ENCODE measurements at places on chromosomes 5 and 9. TPM values are rescaled to one million over a fixed set of nuclear protein-coding genes. Genes with fewer than 3 reads are reported as not detected.
A peak's percentile ranks its signal among the peaks of the same experiment; 100 is the strongest.

DNA sequence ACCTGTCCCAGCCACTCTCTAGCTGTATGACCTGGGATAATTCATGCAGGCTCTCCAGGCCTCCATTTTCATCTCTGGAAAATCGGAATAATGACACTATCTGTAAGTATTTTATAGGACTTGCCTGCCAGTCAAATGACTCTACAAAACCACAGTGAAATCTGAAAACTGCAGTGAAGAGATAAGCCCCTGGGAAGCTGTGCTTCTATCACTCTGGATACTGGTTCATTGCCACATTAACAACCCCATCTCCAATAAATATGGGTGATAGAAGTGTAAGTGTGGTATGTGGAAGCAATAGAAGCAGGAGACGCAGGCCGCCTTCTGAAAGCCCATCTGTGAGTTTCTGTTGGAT, 31.8 kb downstream of the WHRN start:
- no peak for DNase-seq
- H3K4me3 ChIP-seq = no peak overlapping the region
- H3K4me1 ChIP-seq = no peaks in the 10 kb centered on the region
- H3K27me3 ChIP-seq = no peaks in the 10 kb centered on the region
- H3K27ac ChIP-seq = no peak overlapping the region

GRCh38 chr5:32443145-32443540, 1.4 kb downstream of the ZFR start:
- H3K27ac ChIP-seq = peak overlapping the region; percentile 98
- peaks cover 4% of the 10 kb centered on the region for H3K4me1 ChIP-seq
- no peak for DNase-seq

- H3K4me1 ChIP-seq = no peaks in the 10 kb centered on the region
- H3K27me3 ChIP-seq = no peaks in the 10 kb centered on the region
- no peak overlapping the region for H3K27ac ChIP-seq
- no peaks in the 10 kb centered on the region for H3K36me3 ChIP-seq
- no peak for DNase-seq
These were observed 23.6 kb downstream of the SCAI start for GRCh38 chr9:125119643-125120286.

GRCh38 chr9:71780953-71781352, 12.6 kb upstream of the CEMIP2 start:
- no peaks in the 10 kb centered on the region for H3K36me3 ChIP-seq
- H3K4me1 ChIP-seq = no peaks in the 10 kb centered on the region
- H3K27ac ChIP-seq = no peak overlapping the region
- H3K27me3 ChIP-seq = no peaks in the 10 kb centered on the region
- H3K4me3 ChIP-seq = no peak overlapping the region
- no peak for DNase-seq

GRCh38 chr9:76701441-76702039, 62.7 kb upstream of the PCA3 start:
- H3K4me3 ChIP-seq = no peak overlapping the region
- no peaks in the 10 kb centered on the region for H3K4me1 ChIP-seq
- no peaks in the 10 kb centered on the region for H3K36me3 ChIP-seq
- no peak for DNase-seq

DNA sequence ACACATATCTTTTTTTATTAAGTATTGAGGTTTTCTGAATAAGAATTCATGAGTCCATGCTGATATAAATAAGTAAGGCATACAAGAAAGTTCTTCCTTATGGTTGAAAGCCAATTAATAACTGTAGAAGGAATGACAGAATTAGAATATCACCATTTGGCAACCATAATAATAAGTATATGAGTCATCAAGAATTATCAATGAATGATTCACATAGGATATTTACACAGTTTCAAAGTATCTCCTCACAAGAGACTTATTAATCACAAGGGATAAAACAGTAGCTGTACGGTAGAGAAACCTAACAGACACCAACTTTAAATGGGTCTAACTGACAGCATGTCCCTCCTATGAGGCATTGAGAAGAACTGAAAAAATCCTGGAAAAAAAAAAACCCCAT, 161.6 kb downstream of the NR3C1 start:
- no peak overlapping the region for H3K27ac ChIP-seq
- H3K4me3 ChIP-seq = no peak overlapping the region
- H3K36me3 ChIP-seq = no peaks in the 10 kb centered on the region
- H3K4me1 ChIP-seq = no peaks in the 10 kb centered on the region
- no peak for DNase-seq

Gene KLHL3
- 27.6 TPM for total RNA-seq

Gene IFNB1
- total RNA-seq = not detected

Gene SSNA1
- 73.9 TPM for total RNA-seq

Gene PCDHB12
- 12.6 TPM for total RNA-seq
